ENCODE measurements at places on chromosomes 1 and 21. TPM values are rescaled to one million over a fixed set of nuclear protein-coding genes. Genes with fewer than 3 reads are reported as not detected.

GRCh38 chr1:2205191-2205952 lies 10.8 kb upstream of the FAAP20 start:
- no peak for DNase-seq

DNA sequence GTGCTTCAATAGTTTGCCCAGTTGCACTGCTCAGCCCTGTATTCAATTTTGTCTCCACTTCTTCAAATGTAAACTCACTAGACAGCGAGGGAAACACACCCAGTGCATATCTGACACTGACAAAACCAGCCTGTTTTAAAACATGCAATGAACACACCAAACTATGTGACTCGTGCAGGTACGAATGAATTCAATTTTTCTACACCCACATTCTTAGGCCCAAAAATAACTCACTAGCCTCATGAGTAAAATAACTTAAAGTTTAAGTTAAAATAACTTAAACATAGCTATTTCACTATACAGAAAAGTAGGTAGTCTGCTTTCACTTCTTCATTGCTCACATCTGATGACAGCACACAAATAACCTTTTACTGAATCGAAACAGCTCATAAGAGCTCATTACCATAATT lies 21.1 kb downstream of the TTC13 start:
- DNase-seq, result no peak

DNA sequence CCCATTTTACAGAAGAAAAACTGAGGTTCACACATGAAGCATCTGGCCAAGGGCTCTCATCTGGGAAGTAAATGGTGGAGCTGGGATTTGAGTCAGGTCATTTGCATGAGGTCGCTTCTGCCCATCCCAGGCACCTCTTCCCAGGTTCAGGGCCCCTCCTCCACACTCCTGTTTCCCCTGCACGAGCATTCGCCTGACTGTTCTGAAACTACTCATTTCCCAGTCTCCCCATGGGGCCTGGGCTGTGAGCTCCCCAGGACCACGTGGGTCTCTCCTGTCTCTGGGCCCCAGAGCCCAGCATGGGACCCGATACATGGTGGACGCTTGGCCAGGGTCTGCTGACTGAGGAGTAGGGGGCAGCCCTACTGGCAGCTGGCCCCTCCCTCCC lies 360.8 kb downstream of the MATN1 start:
- DNase-seq, result no peak

- no peak for DNase-seq
Measured at GRCh38 chr21:23718446-23719285, 1888.6 kb downstream of the MRPL39 start.

GRCh38 chr21:36611379-36611778 lies 87.5 kb upstream of the SIM2 start:
- DNase-seq, result no peak

GRCh38 chr1:1420654-1421141 lies 378 bp downstream of the ANKRD65 start:
- no peak for DNase-seq

GRCh38 chr1:31736675-31737074 lies 27.5 kb downstream of the ADGRB2 start:
- DNase-seq, result no peak

DNA sequence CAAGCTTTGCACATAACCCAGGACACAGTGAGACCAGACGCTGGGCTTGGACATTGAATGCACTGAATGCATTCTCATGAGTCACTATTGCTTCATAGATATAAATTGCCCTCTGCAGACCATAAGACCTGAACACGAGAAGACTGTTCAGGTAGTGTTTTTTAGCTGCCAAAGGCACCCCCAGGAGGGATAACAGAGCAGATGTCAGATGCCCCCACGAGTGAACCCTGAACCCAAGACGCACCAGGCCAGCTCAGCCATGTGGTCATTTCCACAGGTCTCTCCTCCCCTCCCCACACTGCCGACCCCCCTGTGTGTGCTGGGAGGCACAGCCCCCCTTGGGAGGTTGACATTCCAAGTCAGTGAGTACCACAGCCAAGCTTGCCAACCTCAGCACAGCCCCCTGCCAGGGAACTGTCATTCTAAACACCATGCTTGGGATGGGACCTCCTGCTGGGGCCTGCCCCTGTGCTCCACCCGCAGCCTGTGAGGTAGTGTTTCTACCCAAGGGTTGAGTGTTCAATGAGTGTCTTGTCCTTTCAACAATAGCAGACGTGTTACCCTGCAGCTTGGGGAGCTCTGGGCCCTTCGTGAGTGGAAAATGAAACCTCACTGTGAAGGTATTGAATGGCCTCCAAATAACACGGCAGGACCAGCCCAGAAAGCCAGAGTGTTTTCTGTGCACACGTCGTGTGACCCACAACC lies 68.2 kb downstream of the PSMG1 start:
- DNase-seq, result no peak

- no peak for DNase-seq
Measured at GRCh38 chr1:216020743-216021345, 402.4 kb downstream of the USH2A start.

DNA sequence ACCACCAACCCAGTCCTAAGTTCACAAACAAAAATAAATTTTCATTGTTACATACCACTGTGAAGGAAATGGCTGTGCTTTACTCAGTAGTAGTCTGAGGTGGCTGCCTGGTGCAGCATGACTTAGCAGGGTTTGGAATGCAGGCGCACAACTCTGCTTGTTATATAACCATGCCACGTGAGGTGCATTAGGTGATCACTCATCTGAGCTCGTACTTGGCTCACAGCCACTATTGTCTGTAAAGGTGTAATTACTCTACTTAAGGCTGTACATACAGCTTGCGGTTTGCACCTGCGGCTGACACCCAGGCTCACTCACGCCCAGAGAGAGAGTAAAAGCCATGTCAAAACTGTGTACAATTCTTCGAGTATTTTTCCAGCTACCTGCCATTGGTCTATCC lies 599.4 kb downstream of the LTN1 start:
- DNase-seq, result no peak

DNA sequence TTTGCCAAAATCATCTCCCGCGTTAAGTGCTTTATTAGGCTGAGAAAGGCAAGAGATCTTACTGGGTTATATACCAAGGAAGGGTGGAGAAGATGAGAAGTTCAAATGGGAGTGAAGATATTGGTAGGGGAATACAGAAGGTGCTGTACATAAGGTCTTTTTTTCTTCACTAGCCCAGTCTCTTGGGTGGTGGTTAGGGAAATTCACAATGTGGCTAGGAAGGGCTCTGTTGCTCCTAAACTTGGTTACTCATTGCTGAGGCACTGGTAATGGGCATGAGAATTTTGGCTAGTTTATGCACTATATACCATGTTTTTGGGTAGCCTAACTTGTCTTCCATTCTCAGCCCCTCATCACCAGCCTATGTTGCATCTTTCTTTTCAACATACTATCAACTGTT lies 50.6 kb downstream of the LHX4 start:
- no peak for DNase-seq

- no peak for DNase-seq
Measured at GRCh38 chr21:42565206-42565810, 51.7 kb downstream of the SLC37A1 start.

DNA sequence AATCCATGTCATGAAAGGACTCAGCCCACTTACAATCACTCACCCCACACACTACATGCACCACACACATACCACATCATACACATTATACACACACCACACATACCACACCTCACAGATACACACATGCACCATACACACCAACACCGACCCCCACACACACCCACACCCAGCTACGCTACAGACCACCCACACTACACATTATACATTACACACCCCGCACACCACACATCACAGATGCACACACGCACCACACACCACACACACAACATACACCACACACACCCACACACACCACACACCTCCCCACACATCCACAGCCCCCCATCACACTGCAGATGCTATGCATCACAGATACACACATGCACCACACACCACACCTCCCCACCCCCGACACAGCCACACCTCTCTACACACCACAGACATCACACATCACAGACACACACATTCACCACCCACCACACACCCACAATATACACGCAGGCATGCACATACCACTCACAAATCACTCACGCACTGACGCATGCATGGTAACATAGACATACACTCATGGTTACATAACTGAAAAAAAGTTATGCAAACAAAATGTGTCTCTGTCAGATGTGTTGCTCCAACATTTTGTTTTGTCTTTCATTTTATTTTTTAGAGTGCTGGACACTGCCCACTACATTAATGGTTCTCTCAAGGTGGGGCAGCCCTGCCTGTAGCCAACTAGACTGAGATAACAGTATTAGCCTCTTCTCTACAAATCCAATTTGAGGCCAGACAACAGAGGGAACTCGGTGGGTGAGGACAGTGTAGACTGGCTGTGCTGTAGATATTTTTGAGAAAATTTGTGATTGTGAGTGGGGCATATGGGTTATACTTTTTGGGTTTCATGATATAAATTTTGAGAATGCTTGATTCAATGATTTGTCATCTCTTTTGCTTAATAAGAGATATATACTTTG lies 15.2 kb upstream of the PGBD2 start:
- DNase-seq, result no peak

DNA sequence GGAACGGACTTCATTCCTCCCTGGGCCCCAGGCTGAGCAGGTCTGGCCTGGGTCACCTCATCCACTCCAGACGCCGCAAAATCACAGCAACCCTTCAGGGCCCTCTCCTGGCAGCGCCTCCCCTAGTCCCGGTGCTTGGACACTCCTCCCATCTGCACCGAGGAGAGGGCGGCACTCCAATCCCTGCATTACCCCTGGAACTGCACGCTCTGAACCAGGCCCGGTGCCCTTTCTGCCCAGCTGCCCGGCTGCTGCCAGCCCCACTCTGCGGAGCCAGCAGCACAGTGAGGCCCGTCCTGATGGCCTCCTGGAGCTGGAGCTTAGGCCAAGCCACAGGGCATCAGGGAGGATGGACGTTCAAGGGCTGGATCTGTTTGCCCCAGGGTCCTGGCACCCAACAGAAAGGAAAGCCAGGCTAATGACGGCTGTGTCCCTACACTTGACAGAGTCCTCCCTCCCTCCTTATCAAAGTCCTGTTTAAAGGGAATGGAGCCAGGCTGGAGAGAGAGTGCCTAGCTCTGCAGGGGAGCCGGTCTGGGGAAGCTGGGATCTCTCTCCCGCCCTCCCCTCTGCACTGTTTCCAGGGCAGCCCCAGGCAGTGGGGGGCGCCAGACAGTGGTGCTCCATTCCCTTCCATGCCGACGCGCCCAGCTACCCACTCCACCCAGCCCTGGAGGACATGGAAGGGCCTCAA lies 12.7 kb downstream of the COL6A2 start:
- peak; percentile 78 for DNase-seq

DNA sequence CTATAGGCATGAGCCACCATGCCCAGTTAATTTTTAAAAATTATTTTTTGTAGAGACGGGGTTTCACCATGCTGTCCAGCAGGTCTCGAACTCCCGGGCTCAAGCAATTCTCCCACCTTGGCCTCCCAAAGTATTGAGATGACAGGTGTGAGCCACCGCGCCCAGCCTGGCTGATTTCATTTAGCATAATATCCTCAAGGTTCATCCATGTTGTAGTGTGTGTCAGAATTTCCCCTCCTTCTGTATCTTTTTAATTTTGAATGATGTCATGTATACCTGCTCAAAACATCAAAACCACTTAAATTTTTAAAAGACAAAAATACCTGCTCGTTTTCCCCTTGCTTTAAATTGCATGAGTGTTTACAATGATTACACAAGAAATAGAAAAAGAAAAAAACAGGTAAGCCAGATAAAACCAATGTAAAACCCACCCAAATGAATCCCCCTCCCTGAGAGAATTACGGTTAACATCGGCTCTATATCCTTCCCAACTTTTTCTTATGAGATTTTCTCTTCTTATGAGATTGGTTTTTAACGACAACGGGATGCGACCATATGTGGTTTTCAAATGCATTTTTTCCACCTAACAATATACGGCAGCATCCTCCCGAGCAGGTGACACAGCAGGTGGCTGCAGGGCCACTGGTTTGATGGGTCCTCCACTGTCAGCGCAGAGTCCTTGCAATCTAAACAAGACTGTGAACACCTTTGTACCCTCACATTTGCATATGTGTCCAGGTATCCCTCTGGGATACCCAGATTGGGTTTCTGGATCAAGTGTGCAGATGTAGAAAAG lies 22.1 kb downstream of the IFFO2 start:
- no peak for DNase-seq

GRCh38 chr1:20426923-20427322 lies 59.1 kb downstream of the CAMK2N1 start:
- DNase-seq, result no peak

- DNase-seq, result no peak
Measured at GRCh38 chr1:50476800-50477199, 53.6 kb upstream of the DMRTA2 start.

- no peak for DNase-seq
Measured at GRCh38 chr1:25794325-25794724, 5.7 kb upstream of the SELENON start.

GRCh38 chr1:208115924-208116640 lies 128.1 kb downstream of the PLXNA2 start:
- DNase-seq, result no peak

- DNase-seq, result no peak
Measured at GRCh38 chr1:92837062-92837461, 5.2 kb downstream of the RPL5 start.

- no peak for DNase-seq
Measured at GRCh38 chr1:117059334-117059677, 820 bp upstream of the TTF2 start.

- DNase-seq, result no peak
Measured at GRCh38 chr1:43524804-43525203, 5.9 kb upstream of the PTPRF start.

DNA sequence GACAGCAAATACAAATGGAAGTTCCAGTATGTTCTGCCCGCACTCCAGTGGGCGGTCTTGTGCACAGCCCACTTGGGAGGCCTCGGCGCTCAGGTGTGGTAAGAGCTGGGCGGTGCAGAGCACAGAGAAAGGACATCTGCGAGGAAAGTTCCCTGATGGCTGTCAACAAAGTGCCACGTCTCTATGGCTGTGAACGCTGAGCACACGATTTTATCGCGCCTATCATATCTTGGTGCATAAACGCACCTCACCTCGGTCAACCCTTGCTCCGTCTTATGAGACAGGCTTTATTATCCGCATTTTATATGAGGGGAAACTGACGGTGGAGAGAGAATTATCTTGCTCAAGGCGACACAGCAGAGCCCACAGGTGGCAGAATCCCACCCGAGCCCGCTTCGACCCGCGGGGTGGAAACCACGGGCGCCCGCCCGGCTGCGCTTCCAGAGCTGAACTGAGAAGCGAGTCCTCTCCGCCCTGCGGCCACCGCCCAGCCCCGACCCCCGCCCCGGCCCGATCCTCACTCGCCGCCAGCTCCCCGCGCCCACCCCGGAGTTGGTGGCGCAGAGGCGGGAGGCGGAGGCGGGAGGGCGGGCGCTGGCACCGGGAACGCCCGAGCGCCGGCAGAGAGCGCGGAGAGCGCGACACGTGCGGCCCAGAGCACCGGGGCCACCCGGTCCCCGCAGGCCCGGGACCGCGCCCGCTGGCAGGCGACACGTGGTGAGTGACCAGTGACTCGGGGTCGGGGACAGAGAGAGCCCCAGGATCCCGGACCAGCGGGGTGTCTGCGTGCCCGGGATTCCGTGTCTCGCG lies at the start of gene IL12RB2:
TSS of gene IL12RB2 (plus strand) at position 623 of the 810 bp plus-strand sequence. CDS start 12,496 bp downstream, outside the sequence.
- DNase-seq, result no peak

The APCS gene
- total RNA-seq, result not detected

The LY9 gene
- 4.7 TPM for total RNA-seq

The DNAJC6 gene
- total RNA-seq, result 5.6 TPM

The FAM151A gene
- total RNA-seq, result not detected

The STUM gene
- total RNA-seq, result 6.4 TPM

The TAF12 gene
- 14.2 TPM for total RNA-seq

The HPCAL4 gene
- 0.49 TPM for total RNA-seq

The PDE4B gene
- 29.0 TPM for total RNA-seq

The THEM5 gene
- total RNA-seq, result 0.98 TPM

The MMEL1 gene
- total RNA-seq, result 4.4 TPM

The DAB1 gene
- 0.25 TPM for total RNA-seq

The SYDE2 gene
- total RNA-seq, result 4.7 TPM

The MIXL1 gene
- not detected for total RNA-seq

The ADAMTS5 gene
- total RNA-seq, result 20.4 TPM

The DMRTA2 gene
- not detected for total RNA-seq

The KRTAP13-2 gene
- total RNA-seq, result not detected
